EL (cell line): ENCODE measurements at places on chromosomes 7 and 10.

GRCh38 chr7:38731215-38731614, 100.0 kb upstream of the AMPH start:
- peak; percentile 63 for DNase-seq

DNA sequence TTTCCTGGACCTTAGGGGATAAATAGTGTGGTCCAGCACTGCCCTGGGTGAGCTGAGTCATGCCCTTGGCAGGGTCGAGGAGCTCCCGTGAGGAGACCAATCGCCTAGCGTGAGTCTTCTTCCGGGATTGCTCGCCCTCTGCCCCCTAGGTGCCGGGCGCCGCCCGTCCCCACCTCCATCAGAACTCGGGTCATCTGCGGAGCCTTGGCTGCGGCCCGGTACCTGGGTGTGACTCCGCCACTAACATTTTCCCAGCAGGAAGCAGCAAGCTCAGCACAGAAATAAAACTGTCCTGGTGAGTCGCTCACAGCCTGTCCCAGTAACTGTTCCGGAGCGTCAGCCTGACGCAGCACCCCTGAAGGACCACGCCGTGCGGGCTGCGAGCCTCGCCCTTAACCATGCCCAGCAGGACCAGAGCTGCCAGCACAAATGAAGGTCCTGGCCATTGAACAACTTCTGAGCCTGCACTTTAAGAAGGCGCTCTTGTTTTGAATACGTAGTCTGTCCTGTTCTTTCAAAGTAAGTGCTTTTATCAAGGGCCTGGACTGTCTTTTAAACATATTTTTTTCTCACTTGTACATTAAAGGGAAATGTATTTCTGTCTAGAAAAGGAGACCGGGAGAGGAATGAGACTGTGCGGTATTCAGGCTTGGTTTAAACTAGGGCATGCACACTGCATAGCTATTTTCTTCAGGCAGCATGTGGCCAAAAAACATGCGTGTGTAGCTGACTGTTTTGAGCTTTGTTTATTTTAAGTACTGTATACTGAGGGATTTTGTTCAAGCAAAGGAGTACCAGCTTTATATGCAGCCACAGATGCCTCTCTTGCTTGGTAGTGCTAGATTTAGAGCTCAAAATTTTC, 136.7 kb downstream of the HECW1 start:
- peak; percentile 84 for DNase-seq

GRCh38 chr10:91768123-91768522, 30.1 kb upstream of the TNKS2 start:
- DNase-seq: peak; percentile 6

GRCh38 chr10:109173121-109173520, 750.2 kb downstream of the XPNPEP1 start:
- DNase-seq: no peak

GRCh38 chr7:154937837-154938236, 65.1 kb downstream of the PAXIP1 start:
- DNase-seq: no peak

DNA sequence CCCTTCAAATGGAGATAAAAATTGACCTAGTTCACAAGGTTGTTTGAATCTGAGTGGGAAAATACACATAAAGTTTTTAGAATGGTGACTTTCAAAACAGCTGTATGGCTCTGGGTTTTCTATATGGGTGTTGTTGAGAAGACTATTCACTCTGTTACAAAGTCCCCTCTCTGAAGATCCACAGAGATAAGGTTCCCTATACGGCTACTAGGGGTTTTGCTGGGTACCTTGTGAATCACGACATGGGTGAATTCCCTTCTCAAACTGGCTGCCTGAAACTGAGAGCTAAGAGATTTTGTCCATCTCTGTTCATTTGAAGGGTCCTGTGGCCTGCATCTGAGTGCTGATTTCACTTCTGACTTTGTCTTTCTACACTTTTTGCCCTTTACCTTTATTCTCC, 11.8 kb upstream of the SLC13A1 start:
- no peak for DNase-seq

GRCh38 chr10:28014651-28015050, 15.8 kb upstream of the ODAD2 start:
- no peak for DNase-seq

- peak; percentile 90 for DNase-seq
Observed at GRCh38 chr7:44044315-44045225, at the start of gene DBNL. DBNL (plus strand) TSS chr7:44044702; CDS start chr7:44044738, 36 bp downstream.

DNA sequence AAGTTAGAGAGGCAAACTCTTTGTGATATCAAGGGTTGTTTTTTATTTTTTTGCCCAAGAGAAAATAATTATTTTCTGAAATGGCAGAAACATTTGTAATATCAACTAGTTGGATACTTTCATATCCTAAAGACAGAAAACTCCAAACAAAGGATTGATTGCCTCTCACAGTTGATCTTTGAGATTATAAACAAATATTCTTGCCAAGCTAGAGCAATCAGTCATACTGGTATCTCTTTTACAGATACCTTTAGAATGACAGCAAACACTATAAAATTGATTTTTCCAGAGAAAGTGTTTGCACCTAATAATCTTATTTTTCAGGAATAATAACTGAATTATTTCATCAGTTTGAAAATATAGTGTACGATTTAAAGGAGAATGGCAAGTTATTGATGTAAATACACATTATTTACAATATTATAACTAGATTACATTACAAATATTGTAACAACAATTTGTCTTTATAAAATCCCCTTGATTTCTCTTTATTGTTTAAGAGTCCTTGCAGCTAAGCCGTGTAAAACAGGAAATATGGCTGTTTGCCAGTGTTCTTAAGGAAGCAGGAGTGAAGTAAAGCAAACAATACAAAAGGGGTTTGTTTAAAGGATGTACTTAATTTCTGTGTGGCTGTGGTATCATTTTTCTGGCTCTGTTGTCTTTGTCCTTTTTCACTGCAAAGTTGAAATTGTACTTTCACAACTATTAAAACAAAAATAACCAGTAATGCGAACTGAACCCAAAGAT, 58.4 kb downstream of the MAPK8 start:
- DNase-seq: peak; percentile 55

- DNase-seq: no peak
Observed at GRCh38 chr7:8931906-8932646, 498.7 kb downstream of the NXPH1 start.
